ENCODE measurements at places on chromosomes 3 and 15.

- no peak for DNase-seq
These were observed 2.8 kb downstream of the PLSCR2 start for GRCh38 chr3:146466604-146467003.

DNA sequence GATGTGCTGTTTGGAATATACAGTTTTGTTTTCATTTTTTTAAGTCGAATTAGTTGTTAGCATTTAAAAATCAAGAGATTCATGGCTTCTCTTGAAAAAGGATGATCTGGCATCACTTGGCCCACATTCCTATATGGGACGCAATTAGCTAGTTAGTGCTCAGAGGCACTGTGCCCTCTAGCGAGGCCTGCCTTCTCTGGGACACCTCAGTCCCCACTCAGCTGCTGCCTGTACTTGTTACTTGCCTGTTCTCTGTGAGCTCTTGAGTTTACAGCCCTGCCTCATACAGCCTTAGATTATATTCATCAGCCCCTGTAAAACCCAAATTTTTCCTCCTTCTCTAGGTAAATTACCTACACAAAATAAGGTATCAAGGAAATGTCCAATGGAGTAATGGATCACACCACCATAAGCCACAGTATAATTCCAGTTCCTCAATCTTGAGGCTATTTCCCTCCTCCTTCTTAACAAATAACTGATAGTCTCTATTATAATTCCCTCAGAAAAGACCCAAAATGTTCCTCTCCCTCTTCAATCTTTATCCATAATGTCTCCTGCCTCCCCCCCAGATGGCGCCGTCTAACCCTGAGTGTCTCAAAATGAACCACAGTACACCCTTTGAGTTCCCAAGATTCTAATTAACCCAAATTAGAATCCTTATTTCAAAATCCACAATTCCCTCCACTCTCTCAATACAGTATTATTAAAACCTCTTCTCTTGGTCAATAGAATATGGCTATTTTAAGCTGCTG, 2.7 kb downstream of the ZMAT3 start:
- peak; percentile 17 for DNase-seq

- DNase-seq: no peak
These were observed 72.4 kb downstream of the TBC1D2B start for GRCh38 chr15:78004919-78005634.

DNA sequence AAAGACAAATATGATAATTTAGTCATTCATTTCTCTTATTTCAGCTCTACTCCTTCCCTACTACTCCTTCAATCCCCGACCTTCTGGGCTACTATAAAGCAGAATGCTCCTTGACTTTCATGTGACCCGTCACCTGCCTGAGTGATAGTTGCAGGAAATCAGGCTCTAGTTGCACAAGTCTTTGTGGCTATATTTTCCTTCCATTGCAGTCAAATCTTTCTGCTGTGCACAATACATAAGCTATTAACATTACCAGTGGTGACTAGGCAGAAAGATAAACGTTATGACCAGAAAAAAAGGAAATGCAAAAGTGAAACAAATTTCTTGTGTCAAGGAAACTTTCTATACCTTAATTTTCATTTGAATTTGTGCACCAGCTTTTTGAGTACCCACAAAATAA, 2.3 kb downstream of the SUCNR1 start:
- no peak for DNase-seq

DNA sequence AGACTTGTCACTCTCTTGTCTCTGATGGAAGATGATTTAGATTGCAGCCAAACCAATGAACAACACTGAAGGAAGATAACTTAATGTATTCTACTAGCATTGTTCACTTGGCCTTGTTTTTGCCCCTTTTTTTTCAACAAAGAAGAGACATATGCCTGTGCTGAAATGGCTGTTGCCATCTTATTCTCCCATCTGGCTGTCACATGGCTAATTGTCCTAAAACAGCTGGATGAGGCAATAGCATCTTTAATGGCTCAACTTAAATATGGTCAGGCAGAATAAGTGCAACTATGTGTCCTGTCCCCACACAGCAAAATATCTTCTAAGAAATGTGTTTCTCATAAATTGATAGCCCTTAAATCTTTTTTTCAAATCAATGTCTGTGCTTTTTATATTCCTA, 576.9 kb downstream of the TUSC7 start:
- no peak for DNase-seq

Measured in T-helper 1 cell (primary cell).